Stimulated activated CD4-positive, alpha-beta T cell treated with anti-CD3 and anti-CD28 coated beads, Interleukin-15, amount 100 ng/mL, for 1 hour (primary cell): ENCODE measurements at places on chromosomes 3 and 15.

DNA sequence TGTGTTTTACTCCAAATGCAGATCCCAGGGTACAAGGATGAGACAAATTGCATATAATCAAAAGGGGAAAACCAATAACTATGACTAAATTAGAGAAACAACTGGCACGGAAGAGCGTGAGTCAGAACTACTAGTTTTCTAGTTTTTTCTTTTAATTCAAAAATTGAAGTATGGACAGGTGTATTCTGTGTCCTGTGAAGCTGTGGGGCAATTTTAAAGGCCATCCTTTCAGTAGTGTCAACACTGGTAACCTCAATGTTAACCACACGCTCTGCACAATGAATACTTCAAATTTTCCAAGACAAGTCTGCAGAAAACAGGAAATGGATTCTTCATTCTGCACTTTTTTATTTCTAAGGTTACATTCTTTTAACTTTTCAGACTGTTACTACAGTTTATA is 32.5 kb upstream of the GOLGA8A start:
- no peak for DNase-seq

DNA sequence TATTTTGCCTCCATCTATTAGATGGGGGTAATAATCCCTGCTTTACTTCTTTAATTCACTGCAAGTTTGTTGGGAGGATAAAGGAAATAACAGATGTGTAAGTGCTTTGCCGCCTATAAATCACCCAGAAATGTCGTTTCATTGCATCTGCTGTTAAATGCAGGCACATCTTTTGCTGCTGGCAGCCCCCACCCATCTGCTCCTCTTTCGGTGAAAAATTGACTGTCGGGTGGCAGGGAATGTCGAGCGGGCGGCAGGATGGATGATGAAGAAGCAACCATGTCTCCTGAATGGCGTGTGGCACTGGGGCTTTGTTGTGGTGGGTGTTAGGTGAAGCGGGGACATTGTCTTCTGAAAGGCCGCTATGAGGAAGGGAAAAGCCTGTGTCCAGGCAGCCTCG is 543 bp upstream of the REC114 start:
- DNase-seq = no peak

- no peak for DNase-seq
Measured at GRCh38 chr3:184949251-184949965, 137.4 kb downstream of the VPS8 start.

- DNase-seq = no peak
Measured at GRCh38 chr3:17955411-17955810, 213.0 kb upstream of the TBC1D5 start.

DNA sequence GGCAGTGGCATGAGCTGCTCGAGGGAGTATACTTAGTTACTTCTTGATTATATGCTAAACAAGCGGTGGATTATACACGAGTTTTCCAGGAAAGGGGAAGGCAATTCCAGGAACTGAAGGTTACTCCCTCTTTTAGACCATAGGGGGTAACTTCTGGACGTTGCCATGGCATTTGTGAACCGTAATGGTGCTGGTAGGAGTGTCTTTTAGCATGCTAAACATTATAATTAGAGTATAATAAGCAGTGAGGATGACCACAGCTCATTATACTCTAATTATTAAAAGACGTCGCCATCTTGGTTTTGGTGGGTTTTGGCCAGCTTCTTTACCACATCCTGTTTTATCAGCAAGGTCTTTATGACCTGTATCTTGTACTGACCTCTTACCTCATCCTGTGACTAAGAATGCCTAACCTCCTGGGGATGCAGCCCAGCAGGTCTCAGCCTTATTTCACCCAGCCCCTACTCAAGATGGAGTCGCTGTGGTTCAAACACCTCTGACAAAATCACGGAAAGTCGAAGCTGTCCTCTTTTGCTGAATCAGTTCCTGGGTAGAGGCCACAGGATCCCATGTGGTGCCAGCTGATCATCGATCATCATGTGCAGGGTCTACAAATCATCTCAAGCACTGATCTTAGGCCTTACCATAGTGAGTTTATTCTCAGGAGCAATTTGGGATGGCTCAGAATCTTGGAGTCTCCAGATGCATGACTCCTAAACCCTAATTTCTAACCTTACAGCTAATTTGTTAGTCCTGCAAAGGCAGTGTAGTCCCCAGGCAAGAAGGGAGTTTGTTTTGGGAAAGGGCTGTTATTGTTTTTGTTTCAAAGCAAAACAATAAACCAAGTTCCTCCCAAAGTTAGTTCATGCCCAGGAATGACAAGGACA is 149.1 kb downstream of the TJP1 start:
- no peak for DNase-seq

DNA sequence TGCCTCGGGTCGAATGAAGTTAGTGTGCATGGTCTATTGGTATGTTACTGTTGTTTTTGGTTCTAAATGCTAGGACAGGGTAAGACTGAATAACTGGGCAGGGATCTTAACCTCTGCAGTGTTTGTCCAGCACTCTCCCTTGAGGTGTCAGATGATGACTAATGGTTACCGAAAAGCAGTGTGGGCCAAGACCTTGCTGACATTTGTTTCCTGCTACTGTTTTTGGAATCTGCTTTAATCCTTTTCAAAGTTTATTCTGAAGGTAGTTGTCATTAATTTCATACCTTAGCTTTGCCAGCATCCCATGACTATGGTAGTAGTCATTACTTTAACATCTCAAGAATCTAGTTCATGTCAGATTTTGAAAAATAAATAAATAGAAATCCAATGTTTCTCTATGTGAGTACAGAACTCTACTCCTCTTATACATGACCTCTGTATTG is 117.0 kb downstream of the P3H2 start:
- no peak for DNase-seq

DNA sequence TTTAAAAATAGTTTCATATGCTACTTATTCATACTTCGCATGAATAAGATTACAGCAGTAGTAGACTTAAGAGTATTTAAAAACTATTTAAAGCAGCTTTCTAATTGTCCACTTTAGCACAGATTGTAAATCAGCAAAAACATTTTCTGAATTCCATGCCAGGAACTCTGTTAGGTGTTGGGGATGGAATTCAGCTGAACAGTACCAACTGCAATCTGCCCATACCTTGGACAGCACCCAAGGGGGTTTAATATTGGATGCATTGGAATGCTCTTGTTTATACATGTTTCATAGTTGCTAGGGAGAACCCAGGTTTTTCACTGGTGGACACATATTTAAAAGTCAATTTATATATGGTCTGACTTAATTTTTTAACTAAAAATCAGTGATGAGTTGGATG is 74.8 kb downstream of the PPM1L start:
- DNase-seq = no peak

DNA sequence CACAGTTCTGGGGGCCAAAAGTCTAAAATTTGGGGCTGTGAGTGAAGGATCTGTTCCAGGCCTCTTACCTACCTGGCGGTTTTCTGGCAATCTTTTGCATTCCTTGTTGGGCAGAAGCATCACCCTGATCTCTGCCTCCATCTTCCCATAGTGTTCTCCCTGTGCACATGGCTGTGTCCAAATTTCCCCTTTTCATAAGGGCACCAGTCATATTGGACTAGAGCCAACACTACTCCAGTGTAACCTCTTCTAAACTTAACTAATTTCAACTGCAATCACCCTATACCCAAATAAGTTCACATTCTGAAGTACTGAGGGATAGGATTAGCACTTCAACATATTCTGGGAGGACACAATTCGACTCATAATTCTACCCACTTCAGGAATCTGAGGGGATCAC is 85.0 kb downstream of the CCNL1 start:
- DNase-seq = no peak

- no peak for DNase-seq
Measured at GRCh38 chr15:31498756-31499155, 172.1 kb downstream of the KLF13 start.

DNA sequence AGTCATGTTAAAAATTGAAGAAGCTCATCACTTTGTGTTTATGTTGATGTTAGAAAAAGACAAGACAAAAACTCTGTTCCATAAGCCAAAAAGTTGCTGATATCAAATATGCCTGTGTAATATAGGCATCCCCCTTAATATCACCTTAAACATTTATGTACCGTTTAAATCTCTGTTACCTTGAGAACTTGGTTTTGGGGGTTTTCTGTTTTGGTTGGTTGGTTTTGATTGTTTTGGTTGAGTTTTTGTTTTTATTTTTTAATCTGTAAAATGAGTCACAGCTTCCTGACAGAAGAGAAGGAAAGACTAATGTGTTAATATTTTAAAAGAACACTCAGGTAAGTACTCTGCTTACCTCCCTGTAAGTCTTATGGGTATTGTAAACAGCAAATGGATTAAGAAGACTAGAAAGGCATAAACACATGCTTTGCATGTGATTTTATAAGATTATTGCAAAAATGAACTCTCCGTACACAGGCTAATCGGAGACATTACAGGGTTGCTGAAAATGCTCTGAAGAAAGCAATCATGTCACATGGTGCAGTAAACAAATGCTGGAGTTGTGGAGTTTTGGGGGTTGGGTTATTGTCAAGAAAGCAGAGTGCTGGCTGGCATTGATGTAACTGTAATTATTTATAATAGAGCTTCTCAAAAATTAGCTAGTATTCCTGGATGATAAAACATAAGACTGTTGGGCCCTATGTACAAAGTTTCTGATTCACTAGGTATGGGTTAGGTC is 69.5 kb upstream of the MBNL1 start:
- DNase-seq = no peak

GRCh38 chr3:103308921-103309320 is 874.1 kb downstream of the ZPLD1 start:
- no peak for DNase-seq

GRCh38 chr3:140093742-140094141 is 158.8 kb downstream of the CLSTN2 start:
- DNase-seq = no peak
